ENCODE measurements at places on chromosomes 1 and 21.

- no peak for DNase-seq
These were observed 114.2 kb upstream of the ATP1A1 start for GRCh38 chr1:116258668-116259419.

DNA sequence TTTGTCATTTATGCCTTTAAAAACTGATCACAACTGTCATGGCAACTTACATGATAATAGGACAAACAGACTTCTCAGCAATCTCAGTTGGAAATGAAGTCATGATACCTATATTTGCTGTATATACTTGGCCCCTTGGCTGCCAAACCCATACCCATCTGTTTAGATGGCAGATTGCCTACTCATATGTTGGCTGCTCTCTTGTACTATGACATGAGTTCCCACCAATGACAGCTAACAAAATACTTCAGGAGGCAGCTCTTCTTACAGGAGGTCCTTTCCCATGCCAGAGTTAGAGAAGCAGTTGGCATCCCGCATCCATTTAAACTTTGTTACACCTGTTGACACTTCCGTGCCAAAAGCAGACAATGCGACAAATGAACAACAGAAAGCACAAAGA, 603.1 kb upstream of the ADGRL2 start:
- DNase-seq, result no peak

DNA sequence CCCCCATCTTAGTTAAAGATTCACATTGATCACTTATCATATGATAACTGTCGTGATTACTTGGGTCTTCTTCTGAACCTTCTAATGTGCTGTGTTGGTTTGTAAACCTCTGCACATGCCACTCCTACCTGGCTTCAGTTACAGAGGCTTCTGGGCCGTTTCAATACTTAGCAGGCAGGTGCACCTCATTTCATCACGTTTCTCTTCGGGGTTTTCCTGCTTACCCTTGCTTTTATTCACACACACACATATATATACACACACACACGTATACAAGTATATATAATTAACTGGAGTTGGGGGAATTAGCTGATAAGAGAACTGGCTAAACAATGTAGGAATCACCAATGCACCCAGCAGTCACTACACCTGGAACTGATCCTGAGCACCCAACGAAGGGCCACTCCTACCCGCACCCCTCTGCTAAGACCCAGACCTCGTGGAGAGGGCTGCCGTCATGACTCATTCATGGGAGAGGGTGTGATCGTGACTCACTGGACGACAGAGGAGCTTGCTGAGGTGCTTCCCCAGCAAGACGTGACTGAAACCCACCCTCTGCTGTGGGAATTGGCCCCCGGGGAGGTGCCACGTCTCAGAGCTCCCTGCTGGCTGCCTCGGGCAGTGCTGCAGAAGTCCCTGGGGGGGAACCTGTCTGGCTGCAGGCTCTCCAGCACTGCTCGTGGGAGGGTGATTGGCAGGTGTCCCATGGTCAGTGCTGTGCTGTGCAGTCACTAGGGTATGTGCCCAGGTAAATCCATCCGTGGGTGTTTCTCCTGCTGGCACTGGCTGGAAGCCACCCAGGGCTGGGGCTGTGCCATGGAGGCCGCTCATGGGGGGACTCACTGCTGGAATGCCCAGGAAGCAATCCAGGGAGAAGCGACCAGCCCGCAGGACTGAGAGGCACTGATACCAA, 166.6 kb downstream of the DYRK1A start:
- DNase-seq, result no peak

- no peak for DNase-seq
These were observed 1.7 kb downstream of the ARID1A start for GRCh38 chr1:26697431-26697977.

DNA sequence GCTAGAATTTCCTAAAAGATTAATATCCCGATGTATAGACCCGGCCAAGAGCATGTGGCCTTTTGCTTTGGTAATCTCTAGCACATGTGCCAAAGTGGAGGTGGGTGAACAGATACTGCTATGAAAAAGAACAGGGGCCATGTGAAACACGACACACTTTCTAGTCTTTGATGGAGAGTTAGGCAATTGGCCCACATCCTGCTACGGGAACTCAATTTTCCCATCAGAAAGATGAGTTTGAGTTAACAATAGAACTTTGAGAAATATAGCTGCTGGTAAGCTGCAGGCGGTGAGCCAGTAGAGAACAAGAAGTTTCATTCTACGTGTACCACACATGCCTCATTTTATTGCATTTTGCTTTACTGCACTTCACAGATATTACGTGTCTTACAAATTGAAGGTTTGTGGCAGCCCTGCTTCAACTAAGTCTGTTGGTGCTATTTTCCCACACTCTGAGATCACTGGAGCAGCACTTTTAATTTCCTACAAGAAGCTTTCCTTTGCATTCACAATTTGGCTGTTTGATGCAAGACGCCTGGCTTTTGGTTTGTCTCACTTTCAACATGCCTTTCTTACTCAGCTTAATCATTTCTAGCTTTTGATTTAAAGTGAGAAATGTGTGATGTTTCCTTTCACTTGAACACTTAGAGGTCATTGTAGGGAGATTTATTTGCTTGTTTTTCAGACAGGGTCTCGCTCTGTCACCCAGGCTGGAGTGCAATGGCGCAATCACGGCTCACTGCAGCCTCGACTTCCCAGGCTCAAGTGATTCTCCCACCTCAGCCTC, 46.3 kb downstream of the HTR6 start:
- DNase-seq, result no peak

DNA sequence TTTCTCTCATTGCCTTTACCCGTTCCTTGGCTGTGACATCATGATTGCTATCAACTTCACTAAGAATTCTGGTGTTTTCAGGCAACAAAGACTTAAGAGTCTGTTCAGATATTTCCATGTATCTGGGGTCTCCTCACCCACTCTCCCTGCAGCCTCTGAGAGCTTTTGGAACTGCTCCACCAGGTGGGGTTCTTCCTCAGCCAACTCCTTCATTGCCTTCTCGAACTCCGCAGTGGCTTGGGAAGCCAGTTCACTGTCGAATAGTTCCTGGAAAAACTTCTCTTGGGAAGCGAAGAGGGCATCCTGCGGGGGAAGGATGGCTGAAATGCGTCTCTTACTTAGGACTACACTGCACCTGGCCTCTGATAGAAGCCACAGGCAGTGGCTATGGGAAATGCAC, 2.1 kb downstream of the PEX19 start:
- DNase-seq, result no peak
